G401 (cell line): ENCODE measurements at places on chromosomes 11 and 22.
A peak's percentile ranks its signal among the peaks of the same experiment; 100 is the strongest.

DNA sequence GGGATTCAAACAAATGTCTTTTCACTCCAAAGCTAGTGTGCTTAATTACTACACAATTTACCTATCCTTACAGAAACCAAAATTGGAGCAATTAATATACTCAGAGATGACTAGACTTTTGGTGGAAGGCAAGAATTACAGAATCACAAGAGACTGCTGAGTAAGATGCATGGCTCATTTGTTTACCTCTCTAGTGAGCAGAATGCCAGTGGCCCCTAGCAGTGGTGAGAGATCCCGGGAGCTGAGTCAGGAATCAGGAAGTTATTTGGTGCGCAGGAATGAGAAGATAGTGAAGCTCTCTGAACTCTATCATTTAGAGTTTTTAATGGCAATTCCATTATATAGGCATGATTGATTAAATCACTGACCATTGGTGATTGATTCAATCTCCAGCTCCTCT lies 188.9 kb upstream of the SESN3 start:
- DNase-seq, result no peak

- no peak for DNase-seq
Observed at GRCh38 chr11:103051151-103051801, 40.7 kb downstream of the DCUN1D5 start.

- no peak for DNase-seq
Observed at GRCh38 chr11:77438487-77438886, 35.4 kb downstream of the PAK1 start.

GRCh38 chr11:280706-281485 lies 2.7 kb downstream of the NLRP6 start:
- DNase-seq, result no peak

DNA sequence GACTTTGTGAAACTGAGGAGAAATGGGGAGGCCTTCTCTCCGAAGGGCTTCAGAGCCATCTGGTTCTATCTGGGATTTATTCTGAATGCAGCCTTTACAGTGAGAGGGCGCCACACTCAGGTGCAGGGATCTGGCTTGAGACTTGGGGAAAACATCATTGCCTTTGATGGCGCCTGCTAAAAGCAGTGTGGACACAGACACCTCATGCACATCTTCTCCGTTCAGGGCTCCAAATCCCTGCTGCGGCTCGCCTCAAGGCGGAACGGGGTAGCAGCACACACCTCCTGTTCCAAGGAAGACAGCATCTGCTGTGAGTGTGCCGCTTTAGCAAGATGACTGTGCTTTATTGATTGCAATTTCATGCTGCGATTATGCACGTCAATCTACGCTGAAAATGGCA lies 37.1 kb upstream of the OLFML1 start:
- peak; percentile 64 for DNase-seq

- DNase-seq, result no peak
Observed at GRCh38 chr11:74268456-74268855, 43.0 kb downstream of the P4HA3 start.

GRCh38 chr22:31870890-31871289 lies 73.4 kb upstream of the YWHAH start:
- no peak for DNase-seq

- DNase-seq, result no peak
Observed at GRCh38 chr11:133832991-133833897, 12.1 kb downstream of the SPATA19 start.

DNA sequence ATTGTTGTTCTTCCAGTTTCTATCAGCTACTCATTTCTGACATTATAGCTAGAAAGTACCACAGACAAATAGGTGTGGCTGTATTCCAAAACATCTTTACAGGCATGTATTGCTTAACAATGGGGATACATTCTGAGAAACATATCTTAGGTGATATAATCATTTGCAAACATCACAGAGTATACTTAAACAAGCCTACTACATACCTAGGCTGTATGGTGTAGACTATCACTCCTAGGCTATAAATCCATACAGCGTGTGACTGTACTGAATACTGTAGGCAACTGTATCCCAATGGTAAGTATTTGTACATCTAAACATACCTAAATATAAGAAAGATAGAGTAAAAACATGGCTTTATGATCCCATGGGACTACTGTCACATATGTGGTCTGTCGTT lies 231.8 kb downstream of the ETS1 start:
- DNase-seq, result no peak

DNA sequence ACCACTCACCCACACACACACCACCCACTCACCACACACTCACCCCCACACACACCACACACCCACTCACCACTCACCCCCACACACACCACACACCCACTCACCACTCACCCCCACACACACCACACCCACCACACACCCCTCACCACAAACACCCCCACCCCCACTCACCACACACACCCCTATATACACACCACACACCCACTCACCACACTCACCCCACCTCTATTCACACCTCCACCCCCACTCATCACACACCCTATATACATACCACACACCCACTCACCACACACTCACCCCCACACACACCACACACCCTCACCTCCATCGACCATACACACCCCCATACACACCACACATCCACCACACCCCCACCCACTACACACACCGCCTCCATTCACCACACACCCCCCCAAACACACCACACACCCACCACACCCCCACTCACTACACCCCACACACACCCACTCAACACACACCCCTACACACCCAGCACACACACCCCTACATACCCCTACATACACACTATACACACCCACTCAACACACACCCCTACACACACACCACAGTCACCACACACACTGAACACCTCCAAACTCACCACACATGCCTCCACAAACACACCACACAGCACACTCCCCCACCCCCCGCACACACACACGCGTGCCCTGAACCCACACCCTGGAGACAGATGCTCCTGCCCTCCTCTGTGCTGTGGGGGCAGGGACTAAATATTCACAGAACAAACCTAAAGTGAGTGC lies 19.0 kb upstream of the TTLL12 start:
- DNase-seq, result no peak

GRCh38 chr11:17798253-17798652 lies 63.7 kb downstream of the KCNC1 start:
- no peak for DNase-seq

DNA sequence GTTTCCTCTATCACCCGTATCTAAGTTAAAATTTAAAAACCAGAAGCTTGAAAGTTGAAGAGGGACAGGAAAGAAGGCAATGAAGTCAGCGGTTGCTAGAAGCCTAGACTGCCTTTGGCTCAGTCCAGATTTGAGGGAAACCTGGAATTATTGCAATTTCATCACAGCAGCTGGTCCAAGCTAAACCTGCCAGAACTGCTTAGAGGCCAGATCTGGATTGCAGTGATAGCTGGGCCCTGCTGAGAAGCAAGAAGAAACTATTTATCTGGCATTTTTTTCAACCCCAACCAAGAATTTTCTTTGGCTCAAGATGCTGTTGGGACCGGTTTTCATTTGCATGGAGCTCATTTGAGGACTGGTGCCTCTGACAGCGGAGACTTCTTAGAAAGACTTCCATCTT lies 121.5 kb upstream of the TEAD1 start:
- DNase-seq, result no peak

DNA sequence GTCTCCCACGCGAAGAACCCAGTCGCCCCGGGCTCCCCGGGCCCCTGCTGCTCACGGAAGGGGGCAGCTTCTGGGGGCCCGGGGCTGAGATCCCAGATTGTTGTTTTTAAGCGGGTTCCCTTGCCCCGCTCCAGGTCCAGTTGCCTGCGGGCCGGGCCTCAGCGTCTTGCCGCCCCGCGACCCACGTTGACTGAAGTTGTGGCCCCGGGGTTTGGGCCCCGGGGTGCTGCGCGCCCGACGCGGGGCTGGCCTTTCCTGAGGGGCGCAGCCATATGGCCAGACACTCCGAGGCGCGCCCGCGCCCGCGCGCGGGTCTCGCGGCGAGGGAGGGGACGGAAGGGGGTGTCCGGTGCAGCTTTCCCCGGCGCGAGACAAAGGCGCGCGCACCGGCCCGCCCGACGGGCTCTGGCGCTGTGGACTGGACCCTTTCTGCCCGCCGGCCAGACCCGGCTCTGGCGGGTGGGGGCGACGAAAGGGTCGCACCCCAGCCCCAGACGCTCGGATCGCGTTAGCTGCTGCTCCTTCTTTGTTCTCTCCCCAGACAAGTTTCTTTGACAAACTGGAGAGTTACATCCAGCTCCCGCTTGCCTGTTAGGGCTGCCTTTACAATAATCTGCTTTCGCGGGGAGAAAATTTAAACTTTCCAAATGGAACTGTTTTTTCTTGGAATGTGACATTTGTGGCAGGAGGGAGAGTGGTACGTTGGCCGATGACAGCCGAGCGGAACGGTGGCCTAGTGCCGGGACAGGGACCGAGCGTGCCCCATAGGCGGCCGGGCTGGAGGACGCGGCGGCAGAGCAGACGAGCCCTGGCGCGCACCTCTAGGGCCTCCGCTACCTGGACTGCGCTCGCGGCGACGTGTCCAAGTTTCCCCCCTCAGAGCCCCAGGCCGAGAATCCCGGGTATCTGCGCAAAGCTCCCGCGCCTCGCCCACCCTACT lies 716 bp downstream of the AMOTL1 start:
- DNase-seq, result peak; percentile 38

- peak; percentile 69 for DNase-seq
Observed at GRCh38 chr22:25048659-25049647, 96.4 kb downstream of the KIAA1671 start.

GRCh38 chr22:46758867-46759290 lies 3.6 kb upstream of the TBC1D22A start:
- DNase-seq, result peak; percentile 66

- no peak for DNase-seq
Observed at GRCh38 chr22:23893121-23893944, 850 bp upstream of the MIF start.

- peak; percentile 89 for DNase-seq
Observed at GRCh38 chr11:61694946-61695706, 14.9 kb downstream of the DAGLA start.

DNA sequence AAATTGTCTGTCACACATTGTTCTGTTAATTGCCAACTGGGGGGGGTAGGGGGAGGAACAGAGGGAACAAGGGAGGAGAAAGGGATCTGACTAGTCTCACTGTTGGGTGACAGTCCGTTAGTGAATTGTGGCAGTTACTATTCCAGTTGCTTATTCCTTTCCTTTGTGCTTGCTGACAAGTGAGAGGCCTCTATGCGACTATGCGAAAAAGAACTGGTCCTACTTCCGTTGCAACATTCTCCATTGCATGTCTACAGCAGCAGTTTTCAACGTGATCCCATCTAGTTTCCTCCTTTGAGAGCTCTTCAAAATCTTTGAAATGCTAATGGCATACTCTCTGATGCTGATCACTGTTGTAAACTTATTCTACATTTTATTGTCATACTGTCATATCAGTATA lies 672.2 kb downstream of the LRRC4C start:
- DNase-seq, result no peak

DNA sequence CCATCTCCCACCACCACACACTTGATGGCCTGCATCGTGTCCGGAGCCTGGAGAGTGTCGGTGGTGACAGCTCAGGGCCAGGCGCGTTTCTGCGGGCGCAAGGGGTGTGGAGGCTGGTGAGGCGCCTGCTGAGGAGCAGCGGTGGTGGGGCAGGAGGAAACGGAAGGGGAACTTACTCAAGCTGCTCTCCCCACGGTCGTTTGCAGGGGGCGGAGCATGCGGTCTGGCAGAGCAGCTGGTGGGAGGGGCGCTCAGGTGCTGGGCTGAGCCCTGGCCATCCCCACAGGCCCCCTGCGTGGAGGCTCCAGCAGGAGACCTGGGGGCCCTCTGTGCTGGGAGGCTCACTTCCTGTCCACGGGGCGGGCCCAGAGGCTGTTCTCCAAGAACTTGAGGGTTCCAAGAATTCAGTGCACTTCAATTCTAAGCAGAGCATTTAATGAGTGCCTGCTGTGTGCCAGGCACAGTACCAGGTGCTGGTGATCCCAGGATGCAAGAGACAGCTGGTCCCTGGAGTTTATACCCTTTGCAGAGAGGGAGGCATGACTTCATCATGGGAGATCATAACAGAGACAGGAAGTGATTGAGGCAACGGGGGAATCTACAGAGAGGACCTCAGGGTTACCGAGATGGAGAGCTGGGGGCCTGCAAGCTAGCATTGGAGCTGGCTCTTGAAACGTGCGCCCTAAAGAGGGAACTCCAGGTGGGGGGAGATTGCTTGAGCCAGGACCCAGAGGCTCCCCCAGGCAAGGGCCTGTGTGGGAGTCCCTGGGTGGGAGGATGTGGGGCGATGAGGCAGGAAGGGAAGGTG lies at the start of gene RAC2:
RAC2 (minus strand) TSS at position 156 of the 808 bp plus-strand sequence; CDS start at position 35, 121 bp downstream.
- no peak for DNase-seq

GRCh38 chr11:78208257-78209165 lies 19.8 kb downstream of the USP35 start:
- no peak for DNase-seq

GRCh38 chr11:10743354-10744000 lies 7.6 kb upstream of the CTR9 start:
- DNase-seq, result no peak

GRCh38 chr22:37487571-37487970 lies 1.4 kb upstream of the MFNG start:
- no peak for DNase-seq

GRCh38 chr11:81337756-81338155 lies 1395.9 kb downstream of the FAM181B start:
- DNase-seq, result no peak

DNA sequence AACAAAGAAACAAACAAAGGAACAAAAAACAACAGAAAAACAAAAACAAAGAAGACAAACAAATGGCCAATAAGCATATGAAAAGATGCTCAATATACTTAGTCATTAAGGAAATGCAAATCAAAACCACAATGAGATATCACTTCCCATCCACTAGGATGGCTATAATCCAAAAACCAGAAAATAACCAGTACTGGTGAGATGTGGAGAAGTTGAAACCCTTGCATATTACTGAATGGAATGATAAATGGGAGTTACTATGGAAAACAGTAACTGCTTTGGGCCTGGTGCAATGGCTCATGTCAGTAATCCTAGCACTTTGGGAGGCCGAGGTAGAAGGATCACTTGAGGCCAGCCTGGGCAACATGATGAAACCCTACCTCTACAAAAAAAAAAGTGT lies 44.9 kb upstream of the RBFOX2 start:
- no peak for DNase-seq

- DNase-seq, result no peak
Observed at GRCh38 chr11:127677660-127678425, 677.3 kb upstream of the KIRREL3 start.

DNA sequence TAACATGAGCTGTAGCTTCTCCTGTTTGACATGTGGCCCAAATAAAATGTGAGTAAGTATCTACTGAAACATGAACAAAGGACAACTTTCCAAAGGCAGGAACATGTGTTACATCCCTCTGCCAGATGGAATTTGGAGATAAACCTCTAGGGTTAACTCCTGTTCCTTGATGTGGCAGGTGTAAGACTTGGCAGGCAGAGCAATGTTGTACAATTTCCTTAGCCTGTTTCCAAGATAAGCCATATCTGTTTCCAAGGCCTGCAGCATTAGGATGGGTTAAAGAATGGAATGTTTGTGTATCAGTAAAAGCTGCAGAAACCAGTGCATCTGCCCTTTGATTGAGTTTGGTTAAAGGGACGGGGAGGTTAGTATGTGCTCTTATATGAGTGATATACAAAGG lies 8.8 kb upstream of the DNAJB13 start:
- peak; percentile 29 for DNase-seq

- no peak for DNase-seq
Observed at GRCh38 chr11:82183346-82183745, 550.3 kb downstream of the FAM181B start.
